Hepatic stellate cell (primary cell): ENCODE measurements at places on chromosomes 3 and 15.
A peak's percentile ranks its signal among the peaks of the same experiment; 100 is the strongest.

DNA sequence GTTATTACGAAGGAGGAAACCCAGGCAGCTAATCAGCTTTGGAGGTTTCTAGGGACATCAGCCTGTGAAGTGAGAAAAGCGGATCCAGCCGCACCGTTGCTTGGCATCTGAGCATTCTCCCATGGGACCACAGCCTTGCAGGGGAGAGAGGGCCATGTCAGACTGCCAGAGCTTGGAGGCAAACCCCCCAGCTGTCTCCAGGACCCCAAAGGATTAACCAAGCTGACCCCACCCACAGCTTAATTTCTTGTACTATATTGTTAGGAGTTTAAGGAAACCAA is 5.1 kb downstream of the IGDCC3 start:
- DNase-seq: no peak

DNA sequence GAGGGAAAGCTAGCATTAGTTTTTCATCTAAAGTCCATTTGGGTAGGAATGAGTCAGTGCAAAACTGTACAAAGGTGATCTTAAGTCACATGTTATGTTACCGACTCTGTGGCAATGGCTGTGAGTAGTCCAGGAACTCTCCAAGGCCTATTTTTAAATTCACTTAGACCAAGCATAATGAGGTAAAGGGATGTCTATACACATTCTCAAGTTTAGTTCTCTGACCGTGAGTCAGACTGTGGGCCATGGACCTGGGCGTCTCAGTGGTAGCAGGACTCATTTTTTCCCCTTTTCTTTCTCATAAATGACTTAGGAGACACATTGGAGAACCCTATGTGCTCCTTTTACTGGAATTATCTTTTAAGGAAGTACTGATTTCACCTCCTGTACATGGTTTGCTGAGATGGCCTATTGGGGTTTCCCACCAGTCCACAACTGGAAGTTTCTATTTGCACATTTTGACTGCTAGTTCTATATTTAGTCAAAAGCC is 488.7 kb upstream of the TPRG1 start:
- peak; percentile 47 for DNase-seq

GRCh38 chr15:35858707-35859106 is 312.7 kb upstream of the DPH6 start:
- DNase-seq: no peak

DNA sequence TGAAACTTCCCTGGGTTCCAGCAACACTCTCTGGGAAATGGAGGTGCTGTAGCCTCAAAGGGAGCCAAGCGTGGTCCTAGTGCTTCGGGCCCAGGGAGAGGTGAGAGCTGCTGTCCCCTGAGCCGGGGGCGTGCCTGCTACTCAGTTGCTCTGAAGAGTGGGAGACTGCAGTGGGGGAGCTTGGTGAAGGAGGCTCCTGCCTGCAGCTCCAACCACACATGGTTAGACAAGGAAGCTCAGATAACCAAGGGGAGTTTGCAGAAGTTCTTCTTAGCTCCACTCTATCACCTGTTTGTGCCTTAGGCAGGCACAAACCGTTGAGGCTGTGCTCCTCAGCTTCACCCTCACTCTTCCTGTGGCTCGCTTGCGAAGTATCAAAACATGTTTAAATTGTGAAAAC is 53.6 kb upstream of the TRPM1 start:
- DNase-seq: no peak

- DNase-seq: no peak
These were observed 14.1 kb downstream of the TTC21A start for GRCh38 chr3:39121621-39122020.

DNA sequence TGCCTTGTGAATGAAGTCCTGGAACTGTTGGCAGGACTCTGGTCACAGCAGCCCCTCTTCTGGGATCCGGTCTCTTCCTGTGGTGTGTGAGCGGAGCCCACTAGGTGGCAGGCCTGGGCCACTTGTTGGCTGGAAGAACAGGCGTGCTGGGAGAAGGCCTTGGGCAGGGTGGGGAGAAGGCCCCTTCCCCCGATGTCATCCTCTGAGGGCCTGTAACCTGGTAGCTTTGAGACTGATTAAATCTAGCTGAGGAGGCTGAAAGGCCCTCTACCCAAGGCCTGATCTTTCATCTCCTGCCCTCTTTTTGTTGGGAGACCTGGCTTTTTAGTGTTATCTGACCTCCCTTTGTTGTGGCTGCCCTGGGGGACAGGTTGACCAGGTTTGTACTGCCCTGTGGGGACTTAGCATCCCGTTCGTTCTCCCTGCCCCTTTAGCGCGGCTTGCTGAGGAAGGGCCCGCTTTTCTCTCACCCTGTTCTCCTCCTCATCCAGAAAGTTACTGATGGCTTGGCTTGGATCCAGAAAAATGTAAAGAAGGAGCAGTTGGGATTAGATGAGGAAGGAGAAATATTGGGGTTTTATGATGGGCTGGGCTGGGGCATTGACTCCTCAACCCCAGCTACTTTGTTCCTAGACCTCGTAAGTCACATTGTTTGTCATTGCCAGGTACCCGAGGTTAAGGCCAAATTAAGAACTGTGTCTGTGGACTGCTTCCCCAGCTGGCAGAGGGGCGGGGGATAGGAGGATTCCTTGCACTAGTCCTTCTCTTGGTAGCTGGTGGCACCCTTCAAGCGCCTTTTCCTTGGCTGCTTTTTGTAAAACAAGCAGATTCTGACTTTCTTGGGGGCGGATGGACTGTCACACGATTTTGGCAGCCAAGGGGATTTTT is 48.5 kb downstream of the CHCHD6 start:
- peak; percentile 81 for DNase-seq

GRCh38 chr3:106593381-106593780 is 724.6 kb upstream of the CBLB start:
- no peak for DNase-seq

DNA sequence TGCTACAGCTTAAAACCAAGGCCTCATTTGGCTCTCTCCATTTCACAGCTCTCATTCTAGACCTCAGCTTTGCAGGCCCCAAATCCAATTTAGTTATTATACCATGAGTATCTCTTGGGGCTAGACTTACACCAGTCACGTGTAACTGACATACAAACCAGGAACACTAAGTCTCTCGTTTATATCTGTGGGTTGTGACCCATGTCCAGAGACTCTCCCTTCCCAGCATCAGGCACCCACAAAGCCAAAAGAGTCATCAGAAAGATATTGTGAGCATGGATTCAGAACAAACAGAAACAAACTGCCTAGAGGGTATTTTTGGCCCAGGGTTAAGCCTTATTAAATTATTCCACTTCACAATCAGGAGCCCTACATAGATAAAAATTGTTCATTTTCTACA is 5.6 kb upstream of the CCDC13 start:
- peak; percentile 71 for DNase-seq

DNA sequence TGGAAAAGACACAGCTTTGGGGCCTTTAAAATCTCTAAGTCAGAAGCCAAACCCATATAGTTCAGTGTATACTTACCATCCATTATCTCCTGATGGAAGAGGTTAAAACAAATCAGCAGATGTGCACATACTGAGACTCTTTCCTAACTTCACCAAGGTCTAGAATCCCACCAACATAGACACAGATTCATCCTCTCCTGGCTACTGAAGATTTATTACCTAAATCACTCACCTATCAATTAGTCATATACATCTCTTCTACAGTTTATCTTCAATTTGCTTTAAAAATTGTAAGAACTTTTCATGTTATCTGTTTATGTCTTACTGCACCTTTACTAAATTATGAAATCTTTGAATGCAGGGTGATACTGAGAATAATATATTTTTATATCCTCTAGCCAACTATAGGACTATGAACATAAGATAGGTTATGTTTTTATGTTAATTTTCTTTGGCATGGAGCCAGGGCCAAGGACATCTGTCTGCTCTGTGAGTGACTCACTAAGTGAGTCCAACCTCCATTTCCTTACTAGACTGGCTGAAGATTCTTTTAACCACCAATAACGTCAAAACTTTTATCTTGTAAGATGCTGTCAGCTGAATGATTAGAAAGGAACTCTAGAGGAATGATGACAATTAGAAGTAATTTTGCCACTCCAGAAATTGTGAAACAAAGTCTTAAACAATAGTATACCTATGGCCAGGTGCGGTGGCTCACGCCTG is 397.6 kb downstream of the FOXP1 start:
- DNase-seq: peak; percentile 63

- no peak for DNase-seq
These were observed 32.3 kb downstream of the SLCO3A1 start for GRCh38 chr15:91885714-91886270.

DNA sequence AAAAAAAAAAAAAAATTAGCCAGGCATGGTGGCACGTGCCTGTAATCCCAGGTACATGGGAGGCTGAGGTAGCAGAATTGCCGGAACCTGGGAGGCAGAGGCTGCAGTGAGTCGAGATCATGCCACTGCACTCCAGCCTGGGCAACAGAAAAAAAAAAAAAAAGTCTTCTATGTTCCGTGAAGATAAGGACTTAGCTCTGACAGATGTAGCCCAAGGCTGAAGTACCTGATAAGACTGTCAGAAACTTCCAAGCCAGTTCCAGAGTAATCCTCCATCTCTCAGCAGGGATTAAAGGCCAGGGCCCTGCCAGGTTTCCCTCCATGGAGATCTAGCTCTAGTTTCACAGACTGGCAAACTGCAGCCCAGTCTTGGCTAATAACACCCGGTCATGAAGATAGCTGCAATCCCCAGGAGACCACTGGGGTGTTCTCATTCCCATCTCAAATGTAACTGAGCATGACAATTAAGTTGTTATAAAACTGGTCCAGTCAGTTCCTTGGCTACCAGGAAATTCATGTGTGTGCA is 8.5 kb downstream of the CDCP1 start:
- DNase-seq: no peak

DNA sequence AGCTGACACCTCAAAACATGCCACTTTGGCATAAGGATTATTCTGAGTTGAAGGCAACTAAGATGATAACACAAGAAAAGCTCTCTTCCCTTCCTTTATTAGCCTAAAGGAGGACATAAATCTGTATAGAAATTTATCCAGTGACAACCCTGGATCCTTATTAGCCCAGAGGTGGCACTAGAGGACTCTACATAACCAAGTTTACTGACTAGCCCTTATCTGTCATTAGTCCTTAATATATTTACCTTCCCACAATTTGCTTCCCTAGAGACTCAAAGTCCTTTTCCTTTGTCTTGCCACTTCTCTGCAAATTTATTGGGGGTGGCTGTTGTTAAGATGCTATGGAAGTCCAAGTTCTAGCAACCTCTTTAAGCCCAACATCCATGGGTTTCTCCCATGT is 26.7 kb downstream of the CEP70 start:
- DNase-seq: no peak

DNA sequence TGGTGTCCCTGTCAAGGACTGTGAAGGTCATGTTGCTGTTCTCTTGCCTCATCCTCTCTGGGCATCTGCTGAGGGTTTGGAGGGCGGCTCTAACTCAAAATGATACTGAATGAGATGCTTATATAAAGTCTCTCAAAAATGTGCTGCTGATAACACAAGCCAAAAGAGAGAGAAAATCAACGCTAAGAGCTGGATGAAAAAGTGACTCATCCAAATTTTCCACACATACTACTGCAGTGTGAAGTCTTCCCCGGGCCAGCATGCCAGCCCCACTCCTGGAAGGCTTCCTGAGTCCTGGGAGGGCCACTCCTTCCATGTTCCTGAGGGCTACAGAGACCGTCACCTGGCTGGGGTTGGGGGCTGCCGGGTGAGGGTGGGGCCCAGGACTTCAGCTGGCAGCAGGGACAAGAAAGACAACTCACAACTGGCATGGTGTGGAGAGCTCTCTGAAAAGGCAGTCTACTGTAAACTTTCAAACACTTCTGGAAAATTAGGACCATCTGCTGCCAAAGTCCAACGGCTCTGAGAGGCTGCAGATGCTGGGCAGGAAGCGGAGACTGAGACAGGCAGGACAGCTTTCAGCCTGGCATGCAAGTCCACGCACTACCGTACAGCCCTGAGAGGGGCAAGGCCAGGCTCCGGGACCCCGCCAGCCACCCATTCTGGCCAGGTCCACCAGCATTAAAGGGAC is 200.3 kb downstream of the ADAMTS17 start:
- no peak for DNase-seq

DNA sequence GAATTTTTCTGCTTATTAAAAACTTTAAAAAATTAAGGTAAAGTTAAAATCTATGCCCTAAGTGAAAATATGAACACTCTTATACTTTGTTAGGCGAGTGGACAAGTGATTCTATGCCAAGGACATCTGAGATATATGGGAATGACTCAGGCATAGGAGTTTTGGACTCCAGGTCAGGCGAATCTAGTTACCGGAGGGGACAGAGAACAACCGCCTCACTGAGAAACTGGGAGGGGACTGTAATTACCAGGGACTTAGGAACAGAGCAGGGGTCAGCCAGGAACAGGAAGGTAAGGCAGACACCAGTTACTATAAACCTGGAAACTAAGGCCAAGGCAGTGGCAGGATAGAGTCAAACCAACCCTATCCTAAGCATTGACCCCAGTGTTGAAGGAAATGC is 16.8 kb upstream of the ATP1B3 start:
- no peak for DNase-seq

- DNase-seq: no peak
These were observed 277.1 kb upstream of the GBE1 start for GRCh38 chr3:82038556-82038955.

DNA sequence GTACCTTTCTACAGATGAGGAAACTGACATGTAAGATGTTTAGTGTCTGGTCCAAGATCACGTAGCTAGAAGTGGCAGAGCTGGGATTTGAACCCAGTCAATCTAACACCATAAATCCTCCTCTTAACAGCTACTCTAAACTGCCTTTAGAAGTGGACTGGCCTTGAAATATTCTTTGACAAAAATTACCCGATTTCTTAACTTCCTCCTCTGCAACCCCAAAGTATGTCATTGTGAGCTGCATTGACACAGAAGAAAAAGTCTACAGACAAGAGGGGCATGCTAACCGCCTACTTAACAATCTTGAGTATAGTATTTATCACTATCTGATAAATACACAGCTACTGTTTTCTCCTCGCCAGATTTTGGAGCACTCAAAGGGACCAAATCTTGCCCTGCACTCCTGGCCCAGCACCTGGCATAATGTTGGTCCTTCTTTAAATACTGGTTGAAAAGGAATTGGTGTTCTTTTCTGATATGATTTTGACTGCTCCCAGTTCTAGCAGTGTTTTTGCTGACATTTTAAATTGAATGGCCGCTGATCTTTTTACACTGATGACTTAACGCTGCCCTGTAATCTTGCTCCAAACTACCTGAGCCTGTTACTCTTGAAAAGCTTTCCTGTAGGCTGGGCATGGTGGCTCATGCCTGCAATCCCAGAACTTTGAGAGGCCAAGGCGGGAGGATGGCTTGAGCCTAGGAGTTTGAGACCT is 36.9 kb downstream of the ITPR1 start:
- DNase-seq: no peak

- no peak for DNase-seq
These were observed 419.4 kb downstream of the RBMS3 start for GRCh38 chr3:29700256-29700655.

- no peak for DNase-seq
These were observed 350.4 kb downstream of the CLSTN2 start for GRCh38 chr3:140285380-140285779.

DNA sequence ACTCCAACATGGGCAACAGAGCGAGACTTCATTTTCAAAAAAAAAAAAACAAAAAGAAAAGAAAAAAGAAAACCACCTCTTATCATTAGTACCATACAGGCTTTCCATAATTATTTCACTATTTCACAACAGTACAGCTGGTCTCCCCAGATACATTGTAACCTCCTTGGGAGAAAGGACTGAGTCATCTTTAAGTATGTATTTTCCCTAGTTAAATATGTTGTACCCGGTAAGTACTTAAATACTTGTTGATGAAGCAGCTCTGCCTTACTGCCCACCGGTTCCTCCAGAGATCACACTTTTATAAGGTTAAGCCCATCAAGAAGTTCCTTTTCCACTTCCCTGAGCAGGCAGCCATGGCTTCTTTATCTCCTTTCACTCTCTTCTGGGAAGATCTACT is 789.5 kb upstream of the CFAP20DC start:
- DNase-seq: peak; percentile 13
